NCI-H510A (cell line): ENCODE measurements at places on chromosomes 13 and 19.

- DNase-seq, result no peak
These were observed 25.4 kb downstream of the ALG5 start for GRCh38 chr13:36973621-36974295.

DNA sequence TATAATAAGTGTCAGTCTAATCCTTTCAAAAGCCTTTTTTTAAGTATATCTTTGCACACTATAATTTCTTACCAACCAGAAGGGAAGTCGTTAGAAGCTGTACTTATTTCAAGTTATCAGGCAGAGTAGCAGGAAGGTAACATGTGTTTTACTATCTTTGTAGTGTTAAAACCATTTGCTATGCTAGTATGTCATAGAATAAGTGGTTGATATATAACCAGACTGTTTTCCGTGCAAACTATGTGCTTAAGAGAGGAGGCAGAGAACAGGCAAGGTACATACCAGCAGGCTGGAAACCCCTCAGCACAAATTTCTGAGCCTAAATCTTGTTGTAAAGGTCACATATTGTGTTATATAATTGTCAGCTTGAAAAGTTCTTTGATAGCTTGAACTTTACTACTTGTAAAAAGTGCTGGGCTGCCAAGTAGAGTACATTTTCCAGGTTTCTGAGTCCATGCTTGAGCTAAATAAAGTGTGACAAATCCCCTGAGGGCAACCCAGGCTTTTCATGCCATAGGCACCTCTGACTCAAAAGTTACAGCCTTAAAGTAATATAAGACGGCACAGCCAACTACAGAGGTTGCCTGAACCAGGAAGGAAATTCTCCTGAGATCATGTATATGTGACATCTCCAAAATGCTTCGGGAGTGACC lies 1297.4 kb downstream of the PCDH9 start:
- DNase-seq, result no peak

GRCh38 chr13:77831866-77832265 lies 86.8 kb downstream of the EDNRB start:
- DNase-seq, result no peak

- no peak for DNase-seq
These were observed 7.1 kb downstream of the COMMD6 start for GRCh38 chr13:75530549-75530961.

- DNase-seq, result no peak
These were observed 25.2 kb upstream of the UBL3 start for GRCh38 chr13:29875646-29876045.

GRCh38 chr13:53873558-53873957 lies 844.9 kb downstream of the OLFM4 start:
- DNase-seq, result peak; percentile 82

DNA sequence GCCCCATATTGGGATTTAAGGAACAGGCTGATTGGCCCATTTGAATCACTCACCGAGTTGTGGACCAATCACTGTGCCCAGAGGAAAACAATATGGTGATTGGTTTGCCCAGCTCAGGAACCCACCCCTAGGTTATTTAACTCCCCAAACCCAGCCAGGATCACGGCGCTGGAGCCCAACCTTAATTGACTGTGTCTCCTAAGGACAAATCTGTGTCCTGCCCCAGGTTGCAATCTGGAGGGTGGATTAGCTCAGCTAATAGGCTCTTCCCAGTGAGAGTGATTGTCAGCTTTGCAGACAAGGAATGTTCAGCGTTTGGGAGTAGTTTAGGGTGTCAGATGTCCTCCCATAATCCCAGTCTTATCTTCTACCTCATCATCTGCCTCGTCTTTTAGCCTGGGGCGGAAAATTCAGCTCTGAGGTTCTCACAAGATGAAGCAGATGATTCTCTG lies 3.5 kb upstream of the ZNF358 start:
- no peak for DNase-seq

GRCh38 chr13:41652735-41653361 lies 195.5 kb downstream of the RGCC start:
- DNase-seq, result no peak
